ENCODE measurements at places on chromosomes 13 and 19.
A peak's percentile ranks its signal among the peaks of the same experiment; 100 is the strongest.

- no peak for DNase-seq
These were observed 258.4 kb upstream of the SLC10A2 start for GRCh38 chr13:103324641-103325040.

GRCh38 chr13:48631441-48631840 is 22.3 kb upstream of the CYSLTR2 start:
- DNase-seq = no peak

GRCh38 chr13:107104631-107105030 is 536.7 kb upstream of the ARGLU1 start:
- DNase-seq = no peak

DNA sequence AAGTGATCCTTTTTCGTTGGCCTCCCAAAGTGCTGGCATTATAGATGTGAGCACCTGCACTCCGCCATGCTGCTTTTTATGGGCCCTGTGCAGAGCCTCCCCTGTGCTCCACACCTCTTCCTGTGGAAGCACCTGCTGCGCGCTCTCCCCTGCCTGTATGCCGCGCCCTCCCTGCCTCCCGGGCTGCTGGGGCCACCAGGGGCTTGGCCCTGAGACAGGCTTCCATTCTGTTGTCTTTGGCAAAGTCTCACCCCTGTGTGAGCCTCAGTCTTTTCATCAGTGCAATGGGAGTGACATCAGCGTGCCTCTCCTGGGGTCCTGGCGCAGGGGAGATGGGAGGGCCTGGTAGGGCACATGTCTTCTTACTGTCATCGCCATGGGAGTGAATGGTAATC is 1.3 kb downstream of the FAM174C start:
- no peak for DNase-seq

DNA sequence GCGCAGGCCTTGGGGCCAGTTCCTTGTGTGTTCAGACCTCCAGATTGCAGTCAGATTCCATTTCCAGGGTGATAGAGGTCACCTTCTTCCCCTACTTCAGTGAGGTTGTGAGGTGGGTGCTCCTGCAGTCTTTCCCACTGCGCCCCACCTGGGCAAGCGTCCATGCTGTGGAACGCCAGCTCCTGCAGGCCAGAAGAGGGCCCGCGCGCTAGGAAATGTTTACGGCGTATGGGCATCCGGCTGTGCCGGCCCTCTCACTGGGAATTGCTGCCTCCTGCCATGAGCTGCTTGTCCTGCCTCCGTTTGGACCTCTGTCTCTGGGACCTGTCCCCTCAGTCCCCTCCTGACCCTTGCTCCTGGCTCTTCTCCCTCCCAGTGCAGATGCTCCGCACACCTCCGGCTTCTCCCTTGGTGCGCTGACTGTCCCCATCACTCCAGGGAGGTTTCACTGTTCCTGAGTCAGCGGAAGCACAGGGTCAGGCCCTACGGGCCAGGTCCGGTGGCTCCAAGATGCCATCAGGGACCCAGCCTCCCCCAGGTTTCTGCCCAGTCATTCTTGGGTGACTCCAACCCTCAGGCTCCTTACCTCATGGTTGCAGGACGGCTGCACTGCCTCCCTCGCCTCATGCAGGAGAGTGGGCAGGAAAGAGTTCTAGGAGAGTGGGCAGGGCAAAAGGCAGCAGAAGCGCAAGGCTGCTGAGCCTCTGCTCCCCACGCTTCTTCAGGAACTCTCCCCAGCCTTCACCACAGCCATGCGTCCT is 56.6 kb downstream of the SMARCA4 start:
- no peak for DNase-seq

- no peak for DNase-seq
These were observed 66.6 kb downstream of the SPRYD7 start for GRCh38 chr13:49869519-49869918.

DNA sequence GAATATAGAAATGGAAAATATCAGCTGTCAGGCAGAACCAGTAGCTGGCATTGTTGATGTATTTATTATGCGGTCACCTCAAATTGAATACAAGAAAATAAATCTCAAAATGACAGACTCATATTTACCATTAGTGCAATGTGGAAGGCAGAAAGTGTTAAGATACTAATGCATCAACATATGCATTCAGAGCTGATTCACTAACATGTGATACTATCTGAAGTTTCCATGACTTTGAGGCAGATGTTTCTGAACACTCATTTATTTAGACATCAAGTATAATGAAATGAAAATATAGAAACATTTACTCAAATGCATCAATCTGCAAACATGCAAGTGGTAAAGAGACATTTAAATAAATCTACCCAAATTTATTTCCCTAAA is 474.2 kb upstream of the SLC10A2 start:
- no peak for DNase-seq

DNA sequence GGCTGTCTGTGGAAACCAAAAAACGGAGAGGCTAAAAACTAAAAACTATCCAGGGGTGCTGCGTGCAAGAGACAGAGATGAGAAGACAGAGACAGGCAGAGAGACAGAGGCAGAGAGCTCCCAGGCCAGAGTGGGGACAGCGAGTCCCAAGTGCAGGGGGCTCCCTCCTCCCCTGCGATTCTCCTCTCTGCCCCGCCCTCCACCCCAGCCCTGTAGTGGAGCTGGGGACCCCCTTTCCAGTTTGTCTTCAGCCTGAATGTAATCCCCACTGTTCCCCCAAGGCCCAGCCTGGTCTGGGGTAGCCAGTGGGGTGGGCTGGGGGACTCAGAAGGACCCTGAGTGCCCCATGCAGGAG is 2.0 kb downstream of the NFIC start:
- no peak for DNase-seq

- DNase-seq = no peak
These were observed 34.3 kb downstream of the TEX29 start for GRCh38 chr13:111354789-111355188.

DNA sequence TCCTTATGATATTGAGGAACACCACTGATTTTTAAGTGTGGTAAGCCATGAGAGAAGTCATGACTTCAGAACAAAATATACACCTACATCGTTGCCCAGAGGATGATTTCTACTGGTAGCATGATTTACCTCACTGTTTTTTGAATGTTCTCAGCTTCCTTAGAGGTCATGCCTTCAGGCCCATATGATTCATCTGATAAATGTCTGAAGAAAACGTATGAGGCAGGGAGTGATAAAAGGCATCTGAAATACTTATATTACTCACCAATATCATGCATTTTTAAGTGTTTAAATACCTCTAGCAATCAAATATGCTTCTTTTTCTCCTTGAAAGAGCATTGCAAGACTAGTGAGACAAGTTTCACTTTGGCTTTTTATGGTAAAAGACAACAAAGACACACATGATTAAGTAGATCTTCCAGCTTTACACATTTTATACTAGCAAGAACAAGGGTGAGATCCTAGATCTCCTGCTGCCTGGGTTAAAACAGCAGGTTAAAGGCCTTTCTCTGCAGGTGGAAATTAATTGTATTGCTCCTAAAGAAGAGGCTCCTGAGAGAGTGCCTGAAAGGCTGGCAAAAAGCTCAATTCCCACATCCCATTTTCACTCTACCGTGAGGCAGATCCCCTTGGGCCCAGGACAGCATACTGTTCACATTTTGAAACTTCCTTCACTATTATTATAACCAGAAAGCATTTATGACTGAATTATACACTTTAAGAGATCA is 432.4 kb downstream of the SLITRK1 start:
- DNase-seq = peak; percentile 92

- DNase-seq = no peak
These were observed 6.0 kb downstream of the TMED1 start for GRCh38 chr19:10829967-10830366.

DNA sequence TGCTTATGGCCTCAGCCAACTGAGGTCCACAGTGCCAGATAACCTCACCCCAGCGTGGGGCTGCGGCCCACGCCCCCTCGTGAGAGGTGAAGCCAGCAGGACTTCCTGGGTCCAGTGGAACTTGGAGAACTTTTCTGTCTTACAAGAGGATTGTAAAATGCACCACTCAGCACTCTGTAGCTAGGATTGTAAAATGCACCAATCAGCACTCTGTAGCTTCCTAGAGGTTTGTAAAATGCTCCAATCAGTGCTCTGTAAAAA is 109.1 kb downstream of the AKAP11 start:
- no peak for DNase-seq

DNA sequence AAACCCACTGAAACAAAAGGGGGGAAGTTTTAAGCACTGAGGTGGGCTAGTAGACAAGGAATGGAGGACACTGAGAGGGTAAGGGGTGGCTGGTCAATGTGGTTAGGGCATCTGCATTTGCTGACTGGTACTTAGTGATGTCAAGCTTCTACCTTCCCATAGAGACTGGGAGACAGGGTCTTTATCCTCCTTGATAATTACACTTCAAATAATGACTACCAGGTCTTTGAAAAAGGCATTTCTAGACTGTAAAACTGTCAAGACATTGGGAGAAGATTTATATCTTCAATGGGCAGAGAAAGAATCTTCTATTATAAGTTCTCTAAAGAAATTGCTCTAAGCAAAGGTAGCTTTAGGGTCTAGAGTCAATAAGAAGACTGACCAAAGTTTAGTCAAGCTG is 1490.8 kb upstream of the PCDH20 start:
- DNase-seq = no peak

DNA sequence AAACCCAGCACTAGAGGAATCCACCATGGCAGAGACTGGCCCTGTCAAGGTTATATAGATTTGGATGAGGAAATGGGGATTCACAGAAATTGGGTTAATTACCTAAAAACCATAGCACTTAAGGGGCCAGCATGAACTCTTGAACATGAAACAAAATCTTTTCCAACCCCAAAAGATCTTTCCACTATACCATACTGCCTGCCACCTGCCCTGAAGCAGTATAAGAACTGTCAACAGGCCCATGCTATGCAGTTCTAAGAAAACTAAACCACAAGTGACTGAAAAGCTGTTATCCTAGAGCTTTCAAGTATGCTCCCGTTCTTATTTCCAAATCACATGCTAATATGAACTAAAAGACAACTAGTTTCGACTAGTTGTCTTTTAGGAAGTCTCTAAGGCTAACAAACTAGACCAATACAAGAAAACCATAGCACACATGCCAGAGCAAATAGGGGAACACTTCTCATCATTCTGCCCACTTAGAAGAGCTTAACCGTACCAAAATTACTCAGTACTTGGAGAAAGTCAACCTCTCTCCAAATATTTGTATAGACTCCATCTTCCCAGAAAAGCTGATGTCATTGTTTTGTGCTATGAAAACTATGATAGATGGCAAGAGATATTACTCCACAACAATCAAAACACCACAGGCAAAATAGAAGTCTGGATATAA is 27.5 kb downstream of the HSPH1 start:
- no peak for DNase-seq

DNA sequence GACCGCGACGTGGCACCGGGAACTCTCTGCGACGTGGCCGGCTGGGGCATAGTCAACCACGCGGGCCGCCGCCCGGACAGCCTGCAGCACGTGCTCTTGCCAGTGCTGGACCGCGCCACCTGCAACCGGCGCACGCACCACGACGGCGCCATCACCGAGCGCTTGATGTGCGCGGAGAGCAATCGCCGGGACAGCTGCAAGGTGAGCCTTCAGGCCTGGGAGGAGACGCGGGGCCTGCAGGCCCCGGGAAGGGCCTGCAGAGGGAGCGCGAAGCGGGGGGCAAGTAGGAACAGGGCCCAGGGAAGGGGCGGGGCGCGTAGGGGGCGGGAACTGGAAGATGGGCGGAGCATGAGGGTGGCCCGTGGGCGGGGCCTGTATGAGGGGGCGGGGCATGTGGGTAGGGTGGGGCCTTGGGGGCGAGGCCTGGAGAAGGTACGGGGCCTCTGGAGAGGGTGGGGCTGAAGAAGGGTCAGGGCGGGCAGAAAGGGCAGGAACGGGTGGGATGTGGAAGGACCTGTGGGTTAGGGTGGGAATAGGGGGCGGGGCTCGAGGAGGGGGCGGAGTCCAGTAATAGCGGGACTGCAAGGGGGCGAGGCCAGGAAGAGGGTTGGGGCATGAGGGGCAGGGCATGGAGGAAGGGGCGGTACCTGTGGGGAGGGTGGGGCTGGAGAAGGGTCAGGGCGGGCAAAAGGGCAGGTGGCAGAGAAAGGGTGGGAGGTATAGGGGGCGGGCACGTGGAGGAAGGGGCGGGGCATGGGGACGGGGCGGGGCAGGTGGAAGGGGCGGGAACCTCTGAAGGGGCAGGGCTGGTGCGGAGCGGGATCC is 2.5 kb downstream of the CFD start:
- peak; percentile 66 for DNase-seq

- DNase-seq = no peak
These were observed 39.6 kb downstream of the STK24 start for GRCh38 chr13:98537306-98537705.

DNA sequence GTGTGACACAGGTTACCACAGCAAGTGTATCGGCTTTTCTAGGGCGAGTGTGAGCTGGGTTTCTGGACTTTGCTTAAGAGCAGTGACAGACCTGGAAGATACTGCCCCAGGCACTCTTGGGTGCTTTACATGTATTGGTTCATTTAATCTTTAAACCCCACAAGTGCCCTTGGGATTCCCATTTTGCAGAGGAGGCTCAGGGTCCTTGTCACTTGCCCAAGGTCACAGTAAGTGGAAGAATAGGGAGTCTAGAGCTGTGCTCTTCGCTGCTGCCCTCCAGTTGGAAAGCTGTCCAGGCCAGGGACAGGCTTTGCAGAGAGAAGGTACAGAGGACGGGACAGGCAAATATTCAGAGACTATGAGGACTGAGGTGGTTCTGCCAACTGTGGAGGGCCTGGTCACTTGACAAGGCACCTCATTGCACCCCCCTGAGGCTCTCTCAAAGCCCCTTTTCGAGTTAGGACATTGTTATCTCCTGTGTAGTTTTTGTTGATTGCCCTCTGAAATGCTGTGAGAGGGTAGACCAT is 42.4 kb downstream of the BBC3 start:
- DNase-seq = no peak

DNA sequence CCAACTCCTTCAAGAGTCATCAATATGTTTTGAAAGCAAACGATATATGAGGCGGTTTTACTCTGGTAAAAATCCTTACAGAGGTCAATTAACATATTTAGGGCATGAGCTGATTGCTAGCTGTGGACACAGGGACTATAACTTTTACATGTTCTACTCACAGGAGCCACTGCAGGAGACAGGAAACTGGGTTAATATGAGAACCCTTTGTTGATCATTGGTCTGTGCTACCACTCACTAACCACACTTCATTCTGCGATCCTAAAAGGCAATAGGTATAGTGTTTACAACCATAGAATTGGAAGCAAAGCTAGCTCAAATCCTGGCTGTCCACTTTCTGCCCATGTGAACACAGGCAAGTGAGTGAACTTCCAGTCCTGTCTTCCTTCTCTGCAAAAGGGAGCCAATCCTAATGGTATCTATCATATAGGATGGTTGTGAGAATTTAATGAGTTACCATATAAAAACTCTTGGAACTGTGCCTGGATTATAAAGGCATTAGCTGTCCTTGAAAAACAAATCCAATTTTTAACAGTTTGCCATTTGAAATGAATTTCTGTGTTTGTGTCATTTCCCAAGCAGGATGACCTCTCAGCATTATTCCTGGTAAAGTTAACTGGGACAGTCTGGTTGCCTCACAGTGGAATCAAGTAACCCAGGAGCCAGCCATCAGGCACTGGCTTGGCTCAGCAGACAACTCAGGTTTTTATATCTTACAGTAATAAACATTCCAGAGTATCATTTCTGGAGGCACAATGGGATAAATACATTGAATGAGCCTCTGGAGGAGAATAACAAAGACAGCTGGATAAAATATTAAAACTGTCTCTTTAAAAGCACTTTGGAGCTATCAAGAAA is 29.8 kb upstream of the RAP2A start:
- no peak for DNase-seq

Measured in epithelial cell of esophagus (primary cell).